ENCODE measurements at places on chromosomes 11 and 22. TPM values are rescaled to one million over a fixed set of nuclear protein-coding genes. Genes with fewer than 3 reads are reported as not detected.

DNA sequence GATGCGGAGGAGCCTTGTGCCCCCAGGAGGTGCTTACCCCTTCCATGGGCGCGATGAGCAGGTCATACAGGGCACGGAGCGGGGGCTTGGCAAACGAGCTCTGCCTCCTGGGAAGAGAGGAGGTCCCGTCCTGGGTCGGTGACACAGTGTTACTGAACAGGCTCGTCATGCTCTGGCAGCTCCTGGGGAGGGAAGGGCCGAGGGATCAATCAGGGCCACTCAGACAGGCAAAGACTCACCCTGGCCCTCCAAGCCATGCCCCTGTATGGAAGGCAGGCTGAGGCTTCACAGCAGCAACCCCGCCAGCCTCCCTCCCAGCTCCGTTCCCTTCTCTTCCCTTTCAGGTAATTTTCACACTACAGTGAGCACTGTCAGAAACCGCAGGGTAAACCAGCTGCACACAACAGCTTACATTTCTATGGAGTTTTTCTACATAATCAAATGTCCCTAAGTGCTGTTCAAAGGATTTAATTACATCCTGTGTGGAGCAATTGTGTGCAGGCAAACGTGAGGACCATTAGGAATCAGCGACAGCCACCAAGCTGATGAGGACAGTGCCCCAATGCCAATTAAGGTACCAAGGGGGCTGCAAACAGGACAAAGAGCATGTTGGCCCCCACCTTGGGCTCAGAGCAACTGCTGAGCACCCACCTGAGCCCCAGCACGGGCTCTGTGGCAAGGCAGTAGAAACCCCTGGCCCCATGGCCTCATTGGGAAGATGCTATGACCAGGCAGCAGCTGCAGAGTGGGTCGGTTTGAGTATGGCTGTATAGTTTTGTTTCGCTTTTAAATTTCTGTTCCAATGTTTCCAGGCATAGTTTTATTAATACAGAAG, 95.4 kb upstream of the PITPNB start:
- no peak for DNase-seq

GRCh38 chr11:80860632-80861031, 1419.8 kb upstream of the TENM4 start:
- no peak for DNase-seq

- peak; percentile 63 for DNase-seq
Observed at GRCh38 chr11:60363542-60364470, 14.5 kb upstream of the MS4A7 start.

- no peak for DNase-seq
Observed at GRCh38 chr11:44955015-44955738, 4.5 kb upstream of the TP53I11 start.

Gene SLC16A8
- polyA plus RNA-seq: 2.5 TPM

DNA sequence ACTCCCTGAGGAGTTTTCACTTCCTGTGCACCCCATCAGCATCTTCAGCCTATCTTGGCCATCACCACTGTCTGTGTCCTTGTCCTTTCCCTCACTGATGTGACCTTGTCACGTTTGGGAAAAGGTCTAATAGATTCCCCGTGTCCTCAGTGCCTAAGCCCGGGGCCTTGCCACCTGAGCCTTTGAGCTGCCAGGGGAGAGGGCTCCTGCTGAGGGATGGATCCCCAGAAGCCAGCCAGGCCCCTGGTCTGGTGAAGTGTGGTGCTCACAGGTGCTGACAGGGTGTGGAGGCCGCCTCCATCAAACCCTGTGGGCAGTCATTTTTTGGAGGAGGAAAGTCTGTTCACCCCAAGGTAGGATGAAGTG, 47.2 kb downstream of the GAB4 start:
- DNase-seq: no peak

Gene OR8J1
- not detected for polyA plus RNA-seq

Gene RIBC2
- 8.6 TPM for polyA plus RNA-seq

GRCh38 chr22:20999350-21000206, 2.3 kb downstream of the THAP7 start:
- DNase-seq: no peak

- DNase-seq: no peak
Observed at GRCh38 chr11:69775163-69775755, at the start of gene FGF4. Gene FGF4 (minus strand): TSS chr11:69775341. CDS start chr11:69775084, 257 bp downstream.

GRCh38 chr11:87775036-87775435, 400.2 kb downstream of the RAB38 start:
- DNase-seq: no peak

DNA sequence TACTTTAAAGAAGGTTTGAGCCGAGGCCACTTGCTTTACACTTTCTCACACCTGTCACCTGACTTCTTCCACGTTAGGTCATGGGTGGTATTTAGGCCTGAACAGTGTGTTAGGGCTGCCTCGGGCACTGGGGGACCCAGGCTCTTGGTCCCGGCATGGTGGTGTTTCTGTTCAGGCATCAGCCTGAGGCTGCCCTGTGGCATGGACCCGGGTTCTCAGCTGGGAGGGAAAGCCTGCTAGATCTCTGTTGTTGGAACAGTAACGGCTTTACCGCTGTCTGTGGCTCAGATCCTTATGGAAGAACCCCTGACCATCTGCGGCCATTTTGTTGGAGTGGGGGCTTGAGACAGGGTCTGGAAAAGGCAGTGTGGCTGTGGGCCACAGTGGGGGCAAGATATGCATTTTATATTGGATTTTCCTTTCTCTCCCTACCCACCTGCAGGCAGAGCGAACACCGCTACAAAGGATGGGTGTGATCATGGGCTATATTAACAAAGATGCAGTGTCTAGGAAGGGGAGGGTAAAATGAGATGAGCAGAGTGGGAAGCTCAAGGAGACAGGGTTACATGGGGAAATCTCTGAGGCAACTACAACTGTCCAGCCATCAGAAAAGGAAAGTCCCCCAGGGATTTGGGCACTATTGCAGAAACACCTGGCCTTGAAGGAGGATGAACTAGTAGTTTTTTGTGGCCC, 1.6 kb upstream of the KCNJ11 start:
- DNase-seq: no peak

Gene AP5B1
- 6.0 TPM for polyA plus RNA-seq

DNA sequence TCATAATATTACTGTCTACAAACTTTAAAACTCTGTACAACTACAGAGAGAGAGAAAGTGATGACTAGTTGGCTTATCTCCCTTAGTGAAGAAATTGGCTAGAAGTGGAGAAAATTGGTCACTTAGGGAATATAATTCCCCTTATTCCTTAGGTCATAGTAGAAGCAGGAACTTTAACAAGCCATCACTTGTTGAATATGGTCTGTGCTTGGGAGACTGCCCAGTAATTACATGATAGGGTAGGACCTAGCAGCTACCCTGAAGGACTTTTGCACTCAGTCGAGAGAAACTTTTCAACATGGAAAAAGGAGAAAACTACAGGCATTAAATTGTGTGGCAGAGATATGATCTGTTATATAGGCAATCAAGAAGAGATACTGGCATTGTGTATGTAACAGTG, 576.5 kb upstream of the CCDC90B start:
- DNase-seq: no peak

DNA sequence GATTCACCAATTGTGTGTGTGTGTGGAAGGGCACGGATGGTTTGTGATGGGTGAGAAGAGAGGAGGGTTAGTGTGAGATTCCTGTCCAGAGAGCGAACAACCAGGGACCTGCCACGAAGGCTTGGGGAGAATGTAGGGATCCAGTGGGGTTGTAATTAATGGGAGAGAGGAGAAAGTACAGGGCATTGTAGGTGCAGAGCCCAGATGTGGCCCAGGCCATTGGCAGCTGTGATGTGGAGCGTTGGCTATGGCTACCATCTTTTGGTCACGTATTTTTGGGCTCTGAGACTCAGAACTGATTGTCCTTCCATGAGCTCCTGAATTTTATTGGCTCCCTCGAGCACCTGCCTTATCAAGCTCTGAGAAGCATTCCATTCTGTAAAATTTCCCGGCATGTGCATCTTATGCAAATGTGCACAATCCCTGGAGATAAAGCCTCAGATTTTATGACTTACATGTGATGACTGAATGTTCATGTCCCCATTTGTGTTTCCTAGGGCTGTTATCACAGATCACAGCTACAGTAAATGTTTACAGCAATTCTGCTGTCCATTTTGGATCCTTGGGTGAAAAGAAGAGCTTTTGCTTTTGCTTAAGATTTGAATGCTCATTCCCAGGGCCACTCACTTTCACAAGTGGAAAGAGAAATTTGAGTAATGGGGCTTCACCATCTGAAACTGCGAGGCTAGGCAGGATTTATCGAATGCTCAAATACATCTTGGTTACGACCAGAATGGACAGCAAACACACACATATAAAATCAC, 33.1 kb downstream of the SLC5A1 start:
- DNase-seq: no peak

GRCh38 chr11:117501237-117501898, 173.7 kb downstream of the CEP164 start:
- no peak for DNase-seq

DNA sequence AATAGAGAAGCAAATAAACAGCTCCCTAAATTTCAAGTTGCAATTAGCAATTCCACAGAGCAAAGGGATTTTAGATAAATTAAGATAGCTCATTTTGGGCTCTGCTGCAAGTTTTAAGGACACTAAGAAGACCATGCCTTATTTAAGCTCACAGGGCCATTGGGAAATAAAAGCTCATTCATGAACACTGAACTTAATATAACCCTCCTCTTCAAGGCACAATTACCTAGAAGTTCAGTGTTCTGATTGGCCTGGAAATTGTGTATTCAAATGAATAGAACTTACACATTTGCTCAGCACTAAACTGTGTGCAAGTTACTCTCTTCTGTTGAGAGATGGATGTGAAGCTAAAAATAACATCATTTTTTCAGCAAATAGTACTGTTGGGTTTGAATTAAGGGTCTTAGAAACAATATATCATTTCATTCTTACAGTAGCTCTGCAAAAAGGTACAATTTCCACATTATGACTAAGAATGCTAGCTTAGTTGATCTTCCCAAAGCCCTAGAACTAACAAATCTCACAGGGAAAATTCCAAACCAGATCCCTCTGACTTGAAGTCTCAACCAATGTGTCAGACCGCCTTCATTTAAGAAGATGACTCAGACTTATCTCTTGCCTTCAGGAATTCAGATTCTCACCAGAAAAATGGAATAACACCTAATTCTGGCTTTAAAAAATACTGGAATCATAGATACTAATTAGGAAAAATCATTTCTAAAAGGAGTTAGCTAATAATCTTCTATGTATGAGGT, 87.4 kb upstream of the LRRC55 start:
- no peak for DNase-seq

Gene CRYBA4
- polyA plus RNA-seq: not detected
